ENCODE measurements at places on chromosomes 4 and X.
A peak's percentile ranks its signal among the peaks of the same experiment; 100 is the strongest.

- DNase-seq = no peak
Measured at GRCh38 chr4:108533245-108533844, 87.0 kb upstream of the RPL34 start.

GRCh38 chr4:184448821-184449220 lies 25.5 kb downstream of the IRF2 start:
- no peak for DNase-seq

- DNase-seq = peak; percentile 52
Measured at GRCh38 chr4:101418055-101418454, 70.7 kb upstream of the PPP3CA start.

DNA sequence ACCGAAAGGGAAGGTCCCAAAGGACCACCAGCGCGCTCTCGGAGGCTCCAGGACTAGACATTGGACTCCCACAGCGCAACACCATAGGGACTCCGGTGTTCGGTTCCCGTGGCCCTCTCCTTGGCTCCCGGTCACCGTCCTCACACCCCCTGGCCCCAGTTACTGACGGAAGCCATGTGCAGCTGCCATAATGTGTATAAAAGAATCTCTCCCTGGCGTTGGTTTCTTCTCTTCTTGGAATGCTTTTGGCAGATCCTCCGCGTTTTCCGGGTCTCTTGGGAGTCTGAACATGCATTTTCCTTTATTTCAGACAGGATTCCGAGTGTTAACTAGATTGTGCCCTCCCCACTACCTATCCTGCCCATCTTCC lies 69.8 kb downstream of the FBXO8 start:
- DNase-seq = no peak

DNA sequence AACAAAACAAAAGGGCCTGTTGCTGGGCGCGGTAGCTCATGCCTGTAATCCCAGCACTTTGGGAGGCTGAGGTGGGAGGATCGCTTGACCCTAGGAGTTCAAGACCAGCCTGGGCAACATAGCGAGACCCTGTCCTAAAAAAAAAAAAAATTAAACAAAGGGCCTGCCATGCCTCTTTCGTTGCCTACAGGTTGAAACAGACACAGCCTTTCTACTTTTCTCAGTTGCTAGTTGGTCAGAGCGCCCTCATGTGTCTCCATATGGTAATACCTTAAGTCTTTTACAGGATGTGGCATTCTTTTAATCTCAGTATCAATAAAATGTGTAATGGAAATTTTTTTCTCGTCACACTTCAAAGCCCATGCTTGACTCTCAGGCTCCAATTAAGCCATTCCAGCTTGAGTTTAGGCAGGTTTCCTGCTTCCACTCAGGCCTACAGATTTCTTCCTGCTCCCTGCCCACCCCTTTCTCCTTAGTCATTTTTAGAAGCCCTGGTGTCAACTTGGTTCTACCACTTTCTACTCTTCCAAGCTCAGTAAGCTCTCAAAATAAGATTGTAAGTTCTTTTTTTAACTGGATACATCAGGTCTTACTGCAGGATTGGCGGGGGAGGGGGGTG lies 4.6 kb upstream of the SOWAHD start:
- peak; percentile 71 for DNase-seq

Data from CD4-positive, alpha-beta T cell treated with Interleukin-17A for 4 hours (primary cell).